T-helper 17 cell (primary cell): ENCODE measurements at places on chromosomes 1 and 21. TPM values are rescaled to one million over a fixed set of nuclear protein-coding genes. Genes with fewer than 3 reads are reported as not detected.

GRCh38 chr1:90046635-90047034 lies 51.7 kb downstream of the ZNF326 start:
- no peaks in the 10 kb centered on the region for H3K36me3 ChIP-seq
- H3K27ac ChIP-seq: no peak overlapping the region
- peaks cover 30% of the 10 kb centered on the region for H3K27me3 ChIP-seq

The PARK7 gene
- 106 TPM for total RNA-seq

GRCh38 chr1:207286786-207287468 lies 34.6 kb upstream of the CD55 start:
- H3K4me3 ChIP-seq: no peak overlapping the region
- peaks cover 13% of the 10 kb centered on the region for H3K4me1 ChIP-seq
- H3K27me3 ChIP-seq: peaks cover 9% of the 10 kb centered on the region
- H3K27ac ChIP-seq: no peak overlapping the region
- no peak for DNase-seq
- no peaks in the 10 kb centered on the region for H3K36me3 ChIP-seq

DNA sequence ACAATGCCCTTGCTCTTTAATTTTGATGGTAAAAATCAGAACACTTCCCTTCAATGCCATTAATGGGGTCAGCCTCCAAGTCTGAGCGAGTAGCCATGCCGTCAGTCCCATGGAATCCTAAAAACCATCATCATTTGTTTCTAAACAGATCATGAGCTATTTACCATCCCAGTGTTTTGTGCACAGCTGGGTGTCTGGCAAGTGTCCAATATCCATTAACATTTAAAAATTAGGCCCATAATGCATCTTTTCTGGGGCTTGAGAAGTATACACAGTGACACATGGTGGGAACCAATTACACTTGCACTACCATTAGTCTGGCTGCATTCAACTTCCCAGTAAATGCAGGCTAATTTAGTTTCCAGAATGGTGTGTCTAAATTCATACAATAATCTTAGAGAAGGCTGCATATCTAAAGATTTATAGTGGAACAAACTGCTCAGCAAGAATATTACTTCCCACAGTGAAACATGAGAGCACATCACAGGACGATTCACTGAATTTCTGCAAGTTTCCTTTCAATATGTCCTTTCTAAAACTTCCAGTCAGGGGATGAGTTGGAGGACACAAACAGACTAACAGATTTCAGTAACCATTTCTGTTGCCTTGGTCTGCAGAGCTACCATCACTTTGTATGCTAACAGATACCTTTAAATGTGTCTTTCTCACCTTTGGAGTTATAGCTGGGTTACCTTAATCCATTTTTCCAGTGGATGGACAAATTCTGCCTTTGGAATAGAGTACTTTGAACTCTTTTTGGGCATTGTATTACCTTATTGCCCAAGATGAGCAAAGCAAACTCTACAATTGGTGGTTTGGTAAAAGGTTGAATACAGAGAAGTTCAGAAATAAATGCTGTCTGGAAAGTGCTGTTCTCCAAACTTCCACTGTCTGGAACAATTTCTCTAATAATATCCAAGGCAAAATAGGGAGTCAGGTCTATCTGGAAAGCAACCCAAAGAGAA lies 258.0 kb downstream of the PTBP2 start:
- H3K4me3 ChIP-seq: no peak overlapping the region
- H3K27ac ChIP-seq: no peak overlapping the region
- no peaks in the 10 kb centered on the region for H3K4me1 ChIP-seq
- peaks cover 22% of the 10 kb centered on the region for H3K27me3 ChIP-seq
- DNase-seq: no peak

DNA sequence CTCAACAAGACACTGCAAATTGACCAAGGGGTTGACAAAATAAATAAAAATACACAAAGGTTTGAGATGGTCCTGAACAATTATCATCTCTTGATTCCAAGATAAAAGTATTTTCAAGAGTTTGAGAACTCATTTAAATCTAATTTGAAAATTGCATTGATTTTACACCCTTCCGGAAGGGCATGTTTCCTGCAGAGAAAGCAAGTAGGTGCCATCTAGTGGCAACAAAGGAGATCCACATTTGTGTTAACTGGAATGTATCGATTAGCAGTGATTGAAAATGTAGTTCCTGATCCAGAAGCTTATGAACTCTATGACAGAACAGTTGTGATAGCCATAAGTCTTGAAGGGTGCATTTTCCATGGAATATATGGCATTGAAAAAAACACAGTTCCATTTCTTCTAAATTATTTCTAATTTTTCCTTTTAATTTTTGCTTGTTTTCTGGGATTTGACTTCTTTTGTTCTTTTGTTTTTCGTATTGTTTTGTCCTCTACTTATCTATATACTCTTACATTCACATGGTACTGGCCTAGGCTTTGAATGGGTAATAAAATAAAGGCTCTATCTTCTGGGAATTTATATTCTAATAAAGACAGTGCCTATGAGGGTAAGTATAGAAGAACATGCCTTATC lies 143.7 kb downstream of the DNM3 start:
- peaks cover 5% of the 10 kb centered on the region for H3K4me1 ChIP-seq
- no peak for DNase-seq
- H3K27ac ChIP-seq: no peak overlapping the region
- H3K4me3 ChIP-seq: no peak overlapping the region
- peaks cover 2% of the 10 kb centered on the region for H3K36me3 ChIP-seq

DNA sequence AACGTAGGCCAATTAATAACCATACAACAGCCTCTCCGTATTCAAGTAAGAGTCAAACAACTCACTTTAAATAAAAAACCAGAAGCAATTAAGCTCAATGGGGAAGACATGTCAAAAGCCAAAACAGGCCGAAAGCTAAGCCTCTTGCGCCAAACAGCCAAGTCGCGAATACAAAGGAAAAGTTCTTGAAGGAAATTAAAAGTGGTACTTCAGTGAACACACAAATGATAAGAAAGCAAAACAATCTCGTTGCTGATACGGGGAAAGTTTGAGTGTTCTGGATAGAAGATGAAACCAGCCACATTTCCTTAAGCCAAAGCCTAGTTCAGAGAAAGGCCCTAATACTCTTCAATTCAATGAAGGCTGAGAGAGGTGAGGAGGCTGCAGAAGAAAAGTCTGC lies 53.4 kb downstream of the SIPA1L2 start:
- H3K27ac ChIP-seq: no peak overlapping the region
- no peak overlapping the region for H3K4me3 ChIP-seq
- H3K27me3 ChIP-seq: no peaks in the 10 kb centered on the region
- DNase-seq: no peak
